ENCODE measurements at places on chromosomes 1 and 21.

- no peak for DNase-seq
Observed at GRCh38 chr21:30271611-30272010, 11.1 kb downstream of the KRTAP24-1 start.

DNA sequence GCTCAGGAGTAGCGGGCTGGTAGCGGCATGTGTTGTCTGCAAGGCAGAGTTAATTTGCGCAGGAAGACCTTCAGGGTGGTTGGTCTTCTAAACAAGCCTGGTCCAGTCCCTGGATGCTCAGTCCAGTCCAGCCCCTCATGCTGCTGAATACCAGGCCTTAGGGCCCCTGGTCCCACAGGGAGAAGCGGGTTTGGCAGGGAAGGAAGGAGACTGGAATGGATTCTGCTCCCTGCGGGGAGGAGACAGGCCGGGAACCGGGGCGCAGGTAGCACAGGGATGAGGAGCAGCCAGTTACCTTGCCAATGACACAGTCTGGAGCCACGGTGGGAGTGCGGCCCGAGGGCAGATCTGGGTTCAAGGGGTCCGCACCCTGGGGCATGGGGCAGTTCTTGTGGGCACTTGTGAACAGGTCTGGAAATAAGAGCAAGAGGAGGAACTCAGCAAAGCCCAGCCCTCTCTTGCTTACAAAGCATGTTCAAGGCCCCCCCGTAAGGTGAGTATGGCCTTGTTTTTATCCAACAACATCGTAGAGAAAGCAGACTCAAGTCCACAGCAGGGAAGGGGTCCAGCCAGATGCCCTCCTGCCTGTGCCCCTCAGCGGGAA lies 10.1 kb downstream of the FAM131C start:
- no peak for DNase-seq

GRCh38 chr1:1197551-1198422 lies 8.6 kb downstream of the TNFRSF18 start:
- no peak for DNase-seq

DNA sequence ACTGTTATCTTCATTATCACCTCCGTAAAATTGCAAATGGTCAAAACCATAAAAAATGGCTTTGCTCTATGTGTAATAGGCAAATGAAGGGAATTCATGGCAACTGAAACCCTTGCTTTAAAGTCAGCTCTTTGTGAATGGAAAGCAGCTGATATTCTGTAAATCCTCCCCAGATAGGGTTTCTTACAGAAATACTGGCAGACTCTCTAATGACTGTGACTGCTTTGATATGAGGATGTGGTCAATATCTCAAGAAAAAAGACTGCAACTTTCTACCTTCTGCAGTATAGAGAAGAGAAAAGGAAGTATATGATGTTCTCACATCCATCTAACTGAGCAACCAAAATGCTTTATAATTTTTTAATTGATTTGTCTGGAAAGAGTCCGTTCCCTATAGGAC lies 193.1 kb downstream of the ST6GALNAC3 start:
- DNase-seq = no peak

DNA sequence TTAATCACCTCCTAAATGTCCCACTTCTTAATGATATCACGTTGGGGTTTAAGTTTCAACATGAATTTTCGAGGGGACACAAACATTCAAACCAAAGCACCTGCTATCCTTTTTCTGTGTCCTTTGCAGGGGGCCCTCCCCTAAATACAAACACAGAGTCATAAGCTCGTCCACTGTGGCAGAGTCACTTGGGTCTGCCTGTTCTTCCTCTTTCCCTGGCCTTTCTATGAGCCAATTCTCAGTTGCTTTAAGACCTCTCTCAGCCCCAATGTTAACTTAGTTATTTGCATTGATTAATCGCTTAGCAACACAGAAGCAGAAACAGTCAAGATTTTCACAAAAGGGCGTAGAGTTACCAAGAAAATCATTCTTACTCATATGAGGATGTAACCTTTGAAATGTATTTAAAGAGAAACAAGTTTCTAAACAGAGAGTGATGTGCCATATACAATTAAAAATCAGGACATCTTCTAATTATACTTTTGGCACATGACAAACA lies 14.9 kb downstream of the APCS start:
- no peak for DNase-seq

DNA sequence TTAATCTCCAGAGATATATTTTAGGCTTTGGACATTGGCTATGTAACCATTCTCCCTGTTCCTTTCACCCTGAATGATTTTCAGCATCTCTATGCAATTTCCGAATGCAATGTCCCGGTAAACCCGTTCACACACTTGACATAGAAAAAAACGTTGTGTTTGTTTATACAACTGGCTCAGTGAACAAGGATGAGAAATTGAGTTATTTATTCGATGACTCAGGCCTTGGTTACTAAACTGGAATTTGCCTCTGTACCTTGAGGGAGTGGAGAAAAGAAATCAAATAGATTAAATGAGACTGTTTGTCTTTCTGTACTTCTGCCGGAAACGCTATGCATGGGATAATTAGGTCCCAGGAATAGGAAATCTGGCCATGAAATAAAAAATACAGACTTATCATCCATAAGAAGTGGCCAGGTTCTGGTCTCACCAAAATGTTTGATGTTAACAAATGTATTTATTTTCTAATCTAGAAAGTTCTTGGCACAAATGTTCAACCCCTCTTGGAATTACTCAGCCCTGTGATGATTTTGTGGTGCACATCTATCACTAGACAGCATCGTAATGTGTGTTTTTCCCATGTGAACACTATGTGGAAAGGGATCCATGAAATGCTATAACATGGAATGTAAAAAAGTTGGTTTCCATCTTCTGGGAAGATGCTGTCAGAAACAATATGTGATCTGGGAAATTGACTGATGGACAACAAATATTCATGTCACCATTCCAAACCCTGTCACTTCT lies 253.9 kb downstream of the DUSP10 start:
- peak; percentile 82 for DNase-seq

- DNase-seq = peak; percentile 61
Observed at GRCh38 chr1:25890239-25891034, 14.9 kb upstream of the PAQR7 start.

DNA sequence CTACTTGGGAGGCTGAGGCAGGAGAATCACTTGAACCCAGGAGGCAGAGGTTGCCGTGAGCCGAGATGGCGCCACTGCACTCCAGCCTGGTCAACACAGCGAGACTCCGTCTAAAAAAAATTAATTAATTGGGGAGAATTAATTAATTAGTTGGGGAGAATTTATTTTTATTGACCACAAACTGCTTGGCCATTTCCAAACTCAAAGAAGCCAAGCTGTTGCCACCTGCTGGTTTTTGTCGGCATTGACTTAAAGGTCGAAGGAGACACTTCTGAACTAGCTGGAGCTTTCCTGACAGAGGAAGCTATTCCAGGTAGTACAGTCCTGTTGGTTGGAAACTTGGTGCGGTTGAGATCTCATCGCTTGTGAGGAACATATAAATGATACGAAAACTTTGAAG lies 13.1 kb downstream of the MAP1LC3C start:
- peak; percentile 50 for DNase-seq

DNA sequence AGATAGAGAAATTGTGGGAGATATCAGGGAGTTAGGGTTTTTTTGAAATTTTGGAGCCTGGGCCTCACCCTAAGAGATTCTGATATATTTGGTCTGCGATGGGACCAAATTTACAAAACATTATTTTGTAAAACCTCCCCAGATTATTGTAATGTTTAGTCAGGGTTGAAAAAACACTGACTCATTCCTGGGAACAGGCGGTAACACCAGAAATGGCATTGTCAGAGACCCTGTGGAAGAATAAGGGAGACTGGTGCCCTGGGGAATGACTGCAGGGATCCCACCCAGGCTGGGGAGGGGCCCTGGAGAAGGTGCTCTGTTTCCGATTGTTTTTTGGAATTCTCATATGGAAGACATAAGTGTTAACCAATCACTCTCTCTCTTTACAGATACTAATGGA lies 13.1 kb upstream of the STRIP1 start:
- no peak for DNase-seq

DNA sequence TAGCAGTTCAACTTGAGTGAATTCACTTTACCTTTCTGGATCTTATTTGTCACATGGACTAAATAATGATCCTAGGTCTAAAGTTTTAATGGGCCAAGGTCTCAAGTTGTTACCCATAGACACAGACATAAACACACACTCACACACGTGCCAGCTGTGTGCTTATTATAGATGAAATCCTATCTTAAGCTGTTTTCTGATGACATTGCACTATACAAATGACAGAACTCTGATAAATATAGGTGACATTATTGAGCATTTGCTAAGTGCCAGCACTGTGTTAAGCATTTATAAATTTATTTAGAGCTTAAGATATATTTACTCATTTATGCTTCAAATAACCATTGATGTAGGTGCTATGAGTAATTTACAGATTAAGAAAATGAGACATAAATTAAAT lies 474.4 kb upstream of the NR5A2 start:
- no peak for DNase-seq

DNA sequence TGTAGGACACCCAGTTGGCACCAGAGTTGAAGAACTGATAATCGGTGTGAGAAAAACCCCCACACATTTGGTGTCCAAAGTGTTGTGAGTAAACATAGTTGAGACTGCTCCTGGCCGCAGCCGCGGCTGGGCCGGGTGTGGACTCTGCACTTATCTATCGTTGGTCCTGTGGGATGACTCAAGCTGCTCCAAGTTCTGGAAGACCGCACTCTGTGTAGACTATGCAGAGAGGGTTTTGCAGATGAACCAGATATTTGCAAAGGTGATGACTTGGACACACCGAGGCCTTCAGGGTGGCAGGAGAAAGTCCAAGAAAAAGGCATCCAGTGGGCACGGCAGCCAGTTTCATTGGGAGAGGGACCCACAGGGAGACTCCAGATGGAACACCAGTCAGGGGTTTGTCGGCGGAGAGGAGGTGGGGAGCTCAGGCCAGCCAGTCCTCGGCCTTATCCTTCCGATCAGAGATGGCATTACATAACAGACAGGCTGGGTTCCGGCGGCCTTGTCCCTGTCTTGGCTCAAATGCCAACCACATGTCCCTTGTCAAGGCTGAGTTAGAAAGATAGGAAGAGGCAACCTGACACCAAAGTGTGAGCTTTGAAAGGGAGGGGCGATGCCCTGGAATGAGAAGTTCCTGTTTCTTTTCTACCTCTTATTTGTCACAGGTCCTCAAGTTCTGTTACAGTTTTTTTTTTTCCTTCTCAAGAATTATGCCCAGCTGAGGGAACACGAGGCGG lies 21.1 kb downstream of the C2CD2 start:
- DNase-seq = peak; percentile 70

DNA sequence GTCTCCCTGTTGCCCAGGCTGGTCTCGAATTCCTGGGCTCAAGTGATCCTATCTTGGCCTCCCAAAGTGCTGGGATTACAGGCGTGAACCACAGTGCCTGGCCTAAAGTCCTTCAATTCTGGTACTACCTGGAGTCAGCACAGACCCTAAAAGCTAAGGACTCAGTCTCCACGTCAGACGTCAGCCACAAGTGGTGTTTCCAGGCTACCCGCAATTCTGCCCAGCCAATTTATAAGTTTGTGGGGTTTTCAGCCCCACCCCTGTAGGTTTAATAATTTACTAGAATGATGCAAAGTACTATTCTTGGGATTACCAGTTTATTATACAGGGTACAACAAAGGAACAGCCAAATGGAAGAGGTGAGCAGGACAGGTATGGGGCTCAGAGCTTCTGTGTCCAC lies 10.6 kb upstream of the DIP2A start:
- no peak for DNase-seq

- DNase-seq = no peak
Observed at GRCh38 chr1:59004755-59005154, 220.9 kb upstream of the JUN start.

DNA sequence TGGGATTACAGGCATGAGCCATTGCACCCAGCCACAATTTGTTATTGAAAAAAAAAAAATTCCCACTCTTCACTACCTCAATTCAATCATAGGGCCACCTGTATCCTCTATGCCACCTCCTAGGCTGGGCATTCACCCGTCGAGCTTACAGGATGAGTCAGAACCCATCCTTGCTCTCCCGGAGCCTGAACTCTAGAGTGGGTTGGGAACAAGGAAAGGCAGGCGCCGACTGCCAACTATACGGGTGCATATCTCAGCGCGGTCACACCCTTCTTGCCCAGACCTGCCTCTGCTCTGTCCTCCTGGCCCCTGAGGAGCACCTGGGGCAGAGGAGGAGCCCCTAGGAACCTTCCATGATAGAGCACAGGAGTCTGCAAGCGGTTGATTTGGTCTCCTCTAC lies 21.4 kb upstream of the LBR start:
- DNase-seq = peak; percentile 45

- peak; percentile 88 for DNase-seq
Observed at GRCh38 chr1:148353461-148354283, 129.4 kb downstream of the PPIAL4G start.

DNA sequence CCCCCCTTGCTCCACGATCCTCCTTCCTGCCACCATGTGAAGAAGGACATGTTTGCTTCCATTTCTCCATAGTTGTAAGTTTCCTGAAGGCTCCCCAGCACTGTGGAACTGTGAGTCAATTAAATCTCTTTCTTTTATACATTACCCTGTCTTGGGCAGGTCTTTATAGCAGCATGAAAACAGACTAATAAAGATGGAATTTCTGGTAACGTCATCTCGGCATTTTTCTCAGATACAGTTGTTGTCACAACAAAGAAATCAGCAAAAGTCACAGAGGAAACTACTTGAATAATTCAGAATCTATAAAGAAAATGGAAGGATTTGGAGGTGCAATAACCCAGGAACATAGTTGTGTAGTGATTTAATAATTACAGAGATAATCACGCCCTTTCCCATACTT lies 4.4 kb downstream of the APCS start:
- DNase-seq = peak; percentile 82

GRCh38 chr1:12059722-12060464 lies 3.2 kb upstream of the TNFRSF8 start:
- DNase-seq = no peak

- DNase-seq = peak; percentile 73
Observed at GRCh38 chr1:210292231-210292871, 36.4 kb upstream of the HHAT start.

- no peak for DNase-seq
Observed at GRCh38 chr1:225755671-225756319, 21.8 kb upstream of the SRP9 start.

GRCh38 chr1:233904633-233905415 lies at the start of gene SLC35F3:
Gene SLC35F3 (plus strand): TSS chr1:233904676.
- no peak for DNase-seq

DNA sequence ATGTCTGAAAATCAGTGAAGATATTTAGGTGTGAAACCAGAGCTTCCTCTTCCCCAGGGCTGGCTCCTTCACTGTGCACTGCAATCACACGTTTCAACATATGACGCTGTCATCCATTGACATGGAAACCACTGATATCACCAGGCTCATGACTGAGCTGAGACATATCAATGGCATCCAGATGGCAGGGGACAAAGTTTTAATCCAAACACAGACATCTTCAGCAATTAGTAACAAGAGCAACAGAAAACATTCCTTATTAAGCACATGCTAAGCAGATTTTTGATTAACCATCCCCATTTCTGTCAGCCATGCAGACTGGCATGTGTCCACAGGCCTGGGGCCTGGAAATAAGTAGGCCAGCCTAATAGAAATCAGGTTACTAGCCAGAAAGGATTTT lies 108.0 kb upstream of the ADAR start:
- peak; percentile 16 for DNase-seq

DNA sequence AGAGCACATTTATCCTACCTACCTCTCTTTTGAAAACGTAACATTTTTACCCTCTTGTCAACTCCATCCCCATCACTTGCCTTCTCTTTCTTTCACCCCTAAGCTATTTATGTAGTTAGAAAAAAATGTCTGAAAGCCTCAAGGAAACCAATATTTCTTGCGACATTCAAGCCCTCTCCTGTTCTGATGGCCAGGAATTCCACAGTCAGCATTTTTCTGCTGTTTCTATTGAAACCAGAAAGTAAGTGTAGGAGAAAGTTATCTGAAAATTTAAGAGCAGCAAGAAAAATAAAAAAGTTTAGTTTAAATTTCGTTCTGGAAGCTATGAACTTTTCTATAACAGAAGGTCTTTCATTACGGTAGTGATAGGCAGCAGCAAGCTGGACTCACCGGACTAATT lies 247.6 kb upstream of the PBX1 start:
- no peak for DNase-seq

All from EL (cell line).